ENCODE measurements at places on chromosomes 5 and 9.

- no peaks in the 10 kb centered on the region for H3K4me1 ChIP-seq
- no peaks in the 10 kb centered on the region for H3K36me3 ChIP-seq
- H3K27ac ChIP-seq, result no peak overlapping the region
- H3K4me3 ChIP-seq, result no peak overlapping the region
- H3K27me3 ChIP-seq, result no peaks in the 10 kb centered on the region
Observed at GRCh38 chr5:31800351-31800750, 161.4 kb downstream of the PDZD2 start.

DNA sequence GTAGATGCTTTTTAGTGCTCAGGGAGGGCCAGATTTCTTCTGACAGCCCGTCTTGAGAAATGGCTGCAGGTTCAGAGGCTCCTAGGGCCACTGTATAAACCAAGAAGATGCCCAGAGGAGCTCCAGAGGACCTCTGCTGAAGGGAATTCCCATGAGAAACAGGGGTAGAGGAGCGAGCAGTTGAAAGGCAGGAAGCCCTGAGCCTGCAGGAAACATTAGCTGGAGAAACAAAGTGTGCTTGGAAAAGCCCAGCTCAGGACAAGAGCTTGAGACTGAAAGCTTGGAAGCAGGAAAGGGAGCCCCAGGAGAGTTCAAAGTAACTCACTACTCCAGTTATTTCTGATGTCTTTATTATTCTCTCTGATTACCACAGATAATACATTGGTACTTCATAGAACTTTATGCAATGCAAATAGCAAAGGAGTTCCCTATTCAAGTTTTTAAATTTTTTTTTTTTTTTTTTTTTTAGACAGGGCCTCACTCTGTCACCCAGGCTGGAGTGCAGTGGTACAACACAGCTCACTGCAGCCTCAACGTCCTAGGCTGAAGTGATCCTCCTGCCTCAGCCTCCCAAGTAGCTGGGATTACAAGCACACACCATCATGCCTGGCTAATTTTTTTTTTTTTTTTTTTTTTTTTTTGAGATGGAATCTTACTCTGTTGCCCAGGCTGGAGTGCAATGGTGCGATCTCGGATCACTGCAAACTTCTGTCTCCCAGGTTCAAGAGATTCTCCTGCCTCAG lies 16.5 kb downstream of the HBEGF start:
- H3K4me1 ChIP-seq, result peaks cover under 1% of the 10 kb centered on the region
- no peaks in the 10 kb centered on the region for H3K27me3 ChIP-seq
- H3K36me3 ChIP-seq, result no peaks in the 10 kb centered on the region
- H3K4me3 ChIP-seq, result no peak overlapping the region

GRCh38 chr9:70044490-70045307 lies 1.1 kb downstream of the MAMDC2 start:
- H3K36me3 ChIP-seq, result no peaks in the 10 kb centered on the region
- peak; percentile 9 for DNase-seq
- peaks cover 6% of the 10 kb centered on the region for H3K4me1 ChIP-seq
- peak overlapping the region; percentile 55 for H3K4me3 ChIP-seq
- no peak overlapping the region for H3K27ac ChIP-seq
- peaks cover 52% of the 10 kb centered on the region for H3K27me3 ChIP-seq

DNA sequence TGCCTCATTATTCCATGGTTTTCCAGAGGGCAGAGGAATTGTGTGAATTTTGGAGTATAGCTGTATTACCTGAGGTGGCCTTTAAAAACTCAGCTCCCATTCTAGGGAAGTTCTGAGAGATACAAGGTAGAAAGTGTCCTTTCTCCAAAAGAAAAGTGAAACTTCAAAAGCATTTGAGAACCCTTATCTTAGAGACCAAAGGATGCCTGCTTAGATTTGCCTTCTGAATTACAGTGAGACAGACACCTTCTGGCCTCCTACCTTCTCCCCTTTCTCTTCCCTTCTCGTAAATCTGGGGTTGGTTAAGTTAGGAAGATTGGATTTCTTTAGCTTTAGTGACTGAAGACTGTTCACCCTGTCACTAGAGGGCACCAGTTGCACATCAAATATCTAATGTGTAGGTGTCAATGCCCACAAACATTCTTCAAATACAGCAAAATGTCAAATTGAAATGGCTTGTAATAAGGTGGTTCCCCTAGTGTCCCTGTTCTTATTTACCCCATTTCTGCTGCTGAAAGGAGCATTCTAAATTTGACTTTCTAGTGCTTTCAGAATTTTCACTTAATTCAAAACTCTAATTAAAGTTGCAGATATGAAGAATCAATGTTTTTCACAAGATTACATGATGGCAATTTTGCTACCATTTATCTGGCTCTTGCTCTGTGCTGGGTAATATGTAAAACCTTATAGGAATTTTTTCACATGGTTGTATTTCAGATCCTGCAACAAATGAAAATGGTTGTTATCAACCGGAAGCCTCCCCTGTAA lies 46.7 kb downstream of the PRRC1 start:
- H3K27ac ChIP-seq, result no peak overlapping the region
- no peaks in the 10 kb centered on the region for H3K36me3 ChIP-seq
- DNase-seq, result peak; percentile 55
- no peak overlapping the region for H3K4me3 ChIP-seq
- peaks cover 9% of the 10 kb centered on the region for H3K4me1 ChIP-seq

- H3K4me3 ChIP-seq, result no peak overlapping the region
- peaks cover 22% of the 10 kb centered on the region for H3K4me1 ChIP-seq
- H3K36me3 ChIP-seq, result no peaks in the 10 kb centered on the region
- no peaks in the 10 kb centered on the region for H3K27me3 ChIP-seq
Observed at GRCh38 chr5:59204114-59204897, 621.4 kb downstream of the RAB3C start.

Measured in activated T-cell treated with anti-CD3 and anti-CD28 coated beads, Interleukin-2, amount 50 U/mL, for 72 hours (primary cell).